T-helper 1 cell (primary cell): ENCODE measurements at places on chromosomes 2 and 18.

- no peak for DNase-seq
These were observed 574 bp upstream of the EML4 start for GRCh38 chr2:42168459-42169099.

- no peak for DNase-seq
These were observed 8.3 kb downstream of the RAPGEF4 start for GRCh38 chr2:172743898-172744297.

DNA sequence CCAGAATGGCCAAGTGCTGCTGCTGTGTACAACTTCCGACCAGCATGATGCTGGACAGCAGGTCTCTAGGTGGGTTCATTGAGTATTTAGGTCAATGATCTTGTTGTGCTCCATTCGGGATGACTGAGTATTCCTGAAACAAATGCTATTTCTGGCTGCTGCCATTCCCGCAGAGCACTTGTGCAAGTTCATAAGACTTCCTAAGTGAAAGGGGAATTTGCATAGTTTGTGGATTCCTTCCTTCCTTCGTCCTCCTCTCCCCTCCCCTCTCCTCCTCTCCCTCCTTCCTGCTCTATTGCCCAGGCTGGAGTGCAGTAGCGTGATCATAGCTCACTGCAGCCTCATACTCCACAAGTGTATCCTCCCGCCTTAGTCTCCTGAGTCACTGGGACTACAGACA, 40.4 kb downstream of the LDLRAD4 start:
- DNase-seq, result no peak

DNA sequence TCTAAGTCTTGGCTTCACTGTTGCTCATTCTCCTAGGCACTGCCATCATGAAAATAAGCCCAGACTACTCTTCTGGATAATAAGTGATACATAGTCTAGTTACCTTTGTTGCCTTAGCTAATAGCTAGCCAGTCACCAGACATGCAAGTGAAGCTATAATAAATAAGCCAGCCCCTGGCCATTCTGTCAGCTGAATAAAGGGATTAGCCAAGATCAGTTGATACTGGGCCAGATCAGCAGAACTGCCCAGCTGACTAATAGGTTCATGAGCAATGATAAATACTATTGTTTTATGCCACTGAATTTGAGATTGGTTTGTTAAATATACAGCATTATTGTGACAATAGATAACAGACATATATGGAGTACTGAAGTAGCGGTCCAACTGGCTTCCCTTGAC, 8.0 kb upstream of the C2orf69 start:
- DNase-seq, result no peak

DNA sequence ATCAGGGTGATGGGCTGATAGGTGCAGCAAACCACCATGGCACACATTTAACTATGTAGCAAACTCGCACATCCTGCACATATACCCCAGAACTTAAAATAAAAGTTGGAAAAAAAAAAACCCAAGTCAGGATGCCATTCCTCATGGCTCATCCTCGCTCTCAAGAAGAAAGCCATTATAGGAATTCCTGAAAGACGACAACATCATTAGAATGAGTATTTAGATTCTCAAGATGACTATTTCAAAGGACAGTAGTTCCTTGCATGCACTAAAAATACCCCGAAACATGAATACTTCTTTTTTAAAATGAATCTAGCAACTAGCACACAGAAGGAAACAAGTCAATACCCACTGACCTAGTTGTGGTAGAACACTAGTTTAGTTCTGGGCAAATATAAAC, 285.8 kb upstream of the REV1 start:
- DNase-seq, result no peak

GRCh38 chr2:127179766-127180165, 40.3 kb downstream of the CYP27C1 start:
- no peak for DNase-seq

DNA sequence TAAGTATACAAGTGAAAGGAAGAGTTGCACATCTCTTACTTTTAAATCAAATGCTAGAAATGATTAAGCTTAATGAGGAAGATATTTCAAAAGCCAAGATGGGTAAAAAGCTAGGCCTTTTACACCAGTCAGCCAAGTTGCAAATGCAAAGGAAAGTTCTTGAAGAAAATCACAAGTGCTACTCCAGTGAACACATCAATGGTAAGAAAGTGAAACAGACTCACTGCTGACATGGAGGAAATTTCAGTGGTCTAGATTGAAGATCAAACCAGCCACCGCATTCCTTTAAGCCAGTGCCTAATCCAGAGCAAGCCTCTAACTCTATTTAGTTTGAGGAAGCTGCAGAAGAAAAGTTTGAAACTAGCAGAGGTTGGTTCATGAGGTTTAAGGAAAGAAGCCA, 79.1 kb downstream of the RBBP8 start:
- no peak for DNase-seq

DNA sequence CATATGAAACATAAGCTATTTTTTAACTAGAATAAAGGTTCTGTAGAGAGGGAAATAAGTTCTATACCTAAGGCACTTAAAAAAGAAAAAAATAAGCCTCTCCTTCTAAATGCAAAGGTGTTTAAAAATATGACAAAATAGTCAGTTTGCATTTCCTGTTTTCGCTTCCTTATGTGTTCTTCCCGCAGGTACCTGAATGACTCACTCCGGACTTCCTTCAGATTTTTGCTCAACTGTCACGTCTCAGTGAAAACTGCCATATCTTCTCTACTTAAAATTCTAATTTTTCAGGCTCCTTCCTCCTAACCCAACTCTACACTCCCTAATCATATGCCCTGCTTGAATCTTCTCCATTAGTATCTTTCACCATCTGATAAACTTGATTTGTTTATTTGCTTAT, 1333.1 kb downstream of the LRP1B start:
- no peak for DNase-seq

DNA sequence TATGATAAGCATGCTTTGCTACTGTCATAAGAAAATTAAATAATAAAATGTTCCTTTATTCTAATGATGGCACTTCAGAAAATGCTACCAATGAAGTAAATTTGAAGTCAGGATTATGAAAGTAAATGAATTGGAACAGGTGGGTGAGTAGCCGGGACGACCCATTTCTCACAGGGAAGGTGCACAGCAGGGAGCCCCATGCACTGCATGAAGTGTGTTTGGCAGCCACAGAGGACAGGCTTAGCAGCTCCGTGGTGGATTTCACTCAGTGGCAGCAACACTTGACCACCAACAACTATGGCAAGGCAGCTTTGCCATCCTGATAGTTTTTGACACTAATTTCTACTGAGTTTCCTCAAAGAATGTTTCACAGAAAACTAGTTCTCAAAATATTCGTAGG, 146.3 kb downstream of the ATL2 start:
- DNase-seq, result no peak

GRCh38 chr2:122384768-122385333, 629.4 kb downstream of the TSN start:
- DNase-seq, result no peak

- DNase-seq, result no peak
These were observed 489.9 kb downstream of the NYAP2 start for GRCh38 chr2:225889452-225889851.

- DNase-seq, result no peak
These were observed 71.7 kb downstream of the HS1BP3 start for GRCh38 chr2:20578895-20579825.

GRCh38 chr18:34956663-34957062, 84.5 kb upstream of the MAPRE2 start:
- no peak for DNase-seq

GRCh38 chr18:63969942-63970808, at the start of gene SERPINB8:
TSS of gene SERPINB8 (plus strand) at chr18:63970081. CDS start at chr18:63978309, 8,228 bp downstream.
- peak; percentile 73 for DNase-seq

DNA sequence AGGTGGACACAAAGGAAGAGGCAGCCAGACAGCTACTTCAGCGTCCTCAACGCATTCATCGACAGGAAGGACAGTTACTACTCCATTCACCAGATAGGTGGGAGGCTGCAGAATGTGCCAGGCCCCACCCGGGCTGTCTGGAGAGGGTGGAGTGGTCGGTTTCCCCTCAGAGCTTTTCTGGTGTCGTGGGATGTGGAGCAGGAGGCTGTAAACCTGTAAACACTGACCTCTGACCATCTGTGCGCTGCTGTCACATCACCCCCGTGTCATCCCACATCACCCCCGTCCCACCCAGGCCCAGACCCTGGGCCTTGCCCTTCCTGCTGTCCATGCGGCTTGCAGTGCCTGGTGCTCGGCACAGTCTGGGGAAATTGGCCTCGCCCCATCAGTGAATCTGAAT, 17.1 kb downstream of the ATG4B start:
- DNase-seq, result no peak

DNA sequence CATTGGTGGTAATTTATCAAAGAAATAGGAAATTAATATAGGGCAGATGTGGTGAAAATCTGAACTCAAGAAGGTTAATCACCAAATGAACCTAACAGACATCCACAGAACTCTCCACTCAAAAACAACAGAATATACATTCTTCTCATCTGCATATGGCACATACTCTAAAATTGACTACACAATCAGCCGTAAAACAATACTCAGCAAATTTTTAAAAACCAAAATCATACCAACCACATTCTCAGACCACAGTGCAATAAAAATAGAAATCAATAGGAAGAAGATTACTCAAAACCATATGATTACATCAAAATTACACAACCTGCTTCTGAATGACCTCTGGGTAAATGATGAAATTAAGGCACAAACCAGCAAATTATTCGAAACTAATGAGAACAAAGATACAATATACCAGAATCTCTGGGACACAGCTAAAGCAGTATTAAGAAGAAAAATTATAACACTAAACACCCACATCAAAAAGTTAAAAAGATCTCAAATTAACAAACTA, 31.0 kb downstream of the RBM43 start:
- DNase-seq, result no peak

GRCh38 chr2:179343945-179344279, 79.3 kb upstream of the SESTD1 start:
- DNase-seq, result no peak
